ENCODE measurements at places on chromosomes 12 and 14.

GRCh38 chr14:99792210-99792535, 1.0 kb upstream of the EML1 start:
- no peak for DNase-seq

- no peak for DNase-seq
Measured at GRCh38 chr12:108665608-108666202, 32.0 kb upstream of the SELPLG start.

DNA sequence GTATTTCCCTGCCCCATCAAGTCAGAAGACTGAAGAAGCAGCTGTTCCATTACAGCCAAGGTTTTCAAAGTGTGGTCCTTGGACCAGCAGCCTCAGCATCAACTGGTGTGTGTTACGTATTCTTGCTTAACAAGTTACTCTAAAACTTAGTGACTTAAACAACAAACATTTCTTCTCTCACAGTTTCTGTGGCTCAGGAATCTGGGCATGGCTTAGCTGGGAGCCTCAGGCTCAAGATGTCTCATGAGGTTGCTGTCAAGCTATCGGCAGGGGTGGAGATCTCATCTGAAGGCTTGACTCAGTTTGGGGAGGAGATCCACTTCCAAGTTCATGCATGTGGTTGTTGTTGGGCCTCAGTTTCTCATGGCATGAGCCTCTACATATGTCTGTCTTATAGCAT, 174.5 kb downstream of the KTN1 start:
- DNase-seq, result no peak

- peak; percentile 76 for DNase-seq
Measured at GRCh38 chr12:116384691-116385485, 107.4 kb upstream of the MED13L start.
